ENCODE measurements at places on chromosomes 12 and 14. TPM values are rescaled to one million over a fixed set of nuclear protein-coding genes. Genes with fewer than 3 reads are reported as not detected.

The KRT72 gene
- not detected for total RNA-seq

The GZMB gene
- total RNA-seq, result not detected

The INHBC gene
- total RNA-seq, result not detected

The LALBA gene
- total RNA-seq, result not detected

The KRT4 gene
- total RNA-seq, result under 0.01 TPM

The MYF6 gene
- total RNA-seq, result under 0.01 TPM

The TAS2R42 gene
- total RNA-seq, result not detected

The GALNT8 gene
- total RNA-seq, result under 0.01 TPM

The TAS2R9 gene
- total RNA-seq, result not detected

The RFX4 gene
- total RNA-seq, result not detected

The SMIM41 gene
- total RNA-seq, result 2.0 TPM

The NPFF gene
- total RNA-seq, result not detected

The P2RX7 gene
- 16.7 TPM for total RNA-seq

The PRH2 gene
- not detected for total RNA-seq

The CNOT2 gene
- 116 TPM for total RNA-seq

The CSRP2 gene
- total RNA-seq, result 36.7 TPM

The ARPC3 gene
- total RNA-seq, result 136 TPM

The GALNT6 gene
- 115 TPM for total RNA-seq

The RNASE3 gene
- total RNA-seq, result not detected
